H1 (cell line): ENCODE measurements at places on chromosomes 13 and 19. TPM values are rescaled to one million over a fixed set of nuclear protein-coding genes. Genes with fewer than 3 reads are reported as not detected.
A peak's percentile ranks its signal among the peaks of the same experiment; 100 is the strongest.

The TLE2 gene
- 11.5 and 12.5 TPM in 2 replicates for total RNA-seq

DNA sequence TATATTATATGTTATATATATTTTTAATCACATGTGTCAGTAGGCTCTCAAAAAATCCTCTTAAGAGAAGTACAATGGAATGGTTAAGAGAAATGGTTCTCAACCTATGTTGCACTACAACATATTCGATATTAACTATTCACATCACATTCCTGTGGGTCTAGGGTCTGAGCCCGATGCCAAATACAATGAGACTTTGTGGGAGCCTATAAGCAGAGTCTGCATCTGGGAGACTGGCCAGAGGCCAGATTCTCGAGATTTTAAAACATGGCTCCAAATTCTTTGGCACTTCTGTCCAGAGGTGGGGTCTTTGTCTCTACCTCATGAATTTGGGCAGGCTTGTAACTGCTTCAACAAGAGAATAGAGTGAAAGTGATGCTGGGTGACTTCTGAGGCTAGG lies 79.4 kb upstream of the NBEA start:
- no peak for DNase-seq

DNA sequence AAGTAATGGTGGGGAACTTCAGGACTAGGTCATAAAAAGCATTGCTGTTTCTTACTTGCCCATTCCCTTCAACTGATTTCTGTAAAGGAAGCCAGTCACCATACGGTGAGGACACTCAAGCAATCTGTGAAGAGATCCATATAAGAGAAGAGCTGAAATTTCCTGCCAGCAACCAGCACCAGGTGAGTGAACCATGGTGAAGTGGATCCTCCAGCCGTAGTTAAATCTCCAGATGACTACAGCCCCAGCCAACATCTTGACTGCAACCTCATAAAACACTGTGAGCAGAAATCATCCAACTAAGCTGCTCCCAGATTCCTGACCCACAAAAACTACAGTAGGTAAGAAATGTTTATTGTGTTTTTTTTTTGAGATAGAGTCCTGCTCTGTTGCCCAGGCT lies 3.8 kb upstream of the SLC6A16 start:
- no peak for DNase-seq

DNA sequence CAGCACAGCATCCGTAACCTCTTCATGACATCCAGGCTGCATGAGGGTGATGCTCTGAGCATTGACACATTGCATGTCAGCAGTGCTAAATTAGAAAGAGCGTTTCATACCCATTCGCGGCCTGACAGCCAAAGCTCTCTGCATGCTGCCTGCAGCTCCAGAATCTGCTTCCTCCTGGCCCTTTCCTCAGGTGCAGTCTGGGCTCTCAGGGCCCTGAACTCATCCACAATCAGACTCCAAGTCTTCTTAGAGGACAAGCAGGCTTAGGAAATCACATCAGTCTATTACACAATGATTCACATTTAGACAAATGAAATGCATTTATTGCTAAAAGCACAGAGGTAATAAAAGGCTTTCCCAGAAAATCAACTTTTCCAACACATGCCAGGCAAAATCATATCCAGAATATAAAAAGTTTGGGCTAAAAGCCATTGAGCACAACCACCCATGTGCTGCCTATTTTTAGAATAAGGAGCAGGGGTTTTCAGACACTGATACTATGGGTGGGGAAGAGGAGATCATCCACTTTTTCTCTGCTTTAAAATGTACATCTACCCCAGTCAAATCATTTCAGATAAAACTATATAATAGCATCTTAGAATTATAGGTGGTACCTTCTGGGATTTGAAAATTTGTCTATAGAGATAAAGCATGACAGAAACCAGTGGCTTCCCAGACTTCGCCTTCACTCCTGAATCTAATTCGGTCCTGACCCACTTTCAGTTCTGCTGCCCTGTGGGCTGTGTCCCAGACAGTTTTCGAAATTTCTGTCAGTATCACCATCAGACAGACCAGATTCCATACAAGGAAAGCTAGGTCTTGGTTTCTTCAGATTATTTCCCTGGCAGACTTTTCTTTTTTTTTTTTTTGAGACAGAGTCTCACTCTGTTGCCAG lies 109.3 kb downstream of the COL4A2 start:
- DNase-seq = no peak

DNA sequence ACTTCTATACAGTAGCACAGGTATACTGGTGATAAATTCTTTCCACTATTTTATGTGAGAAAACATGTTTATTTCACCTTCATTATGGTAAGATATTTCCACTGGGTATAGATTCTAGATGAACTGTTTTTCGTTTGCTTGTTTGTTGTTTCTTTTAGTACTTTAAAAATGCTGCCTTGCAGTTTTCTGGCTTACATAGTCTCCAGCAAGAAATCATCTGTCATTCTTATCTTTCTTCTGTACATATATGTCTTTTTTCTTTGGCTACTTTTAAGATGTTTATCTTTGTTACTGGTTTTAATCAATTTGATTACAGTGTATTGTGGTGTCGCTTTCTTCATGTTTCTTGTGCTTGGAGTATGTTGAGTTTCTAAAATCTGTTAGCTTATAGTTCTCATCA lies 333.3 kb upstream of the HTR2A start:
- no peak for DNase-seq

DNA sequence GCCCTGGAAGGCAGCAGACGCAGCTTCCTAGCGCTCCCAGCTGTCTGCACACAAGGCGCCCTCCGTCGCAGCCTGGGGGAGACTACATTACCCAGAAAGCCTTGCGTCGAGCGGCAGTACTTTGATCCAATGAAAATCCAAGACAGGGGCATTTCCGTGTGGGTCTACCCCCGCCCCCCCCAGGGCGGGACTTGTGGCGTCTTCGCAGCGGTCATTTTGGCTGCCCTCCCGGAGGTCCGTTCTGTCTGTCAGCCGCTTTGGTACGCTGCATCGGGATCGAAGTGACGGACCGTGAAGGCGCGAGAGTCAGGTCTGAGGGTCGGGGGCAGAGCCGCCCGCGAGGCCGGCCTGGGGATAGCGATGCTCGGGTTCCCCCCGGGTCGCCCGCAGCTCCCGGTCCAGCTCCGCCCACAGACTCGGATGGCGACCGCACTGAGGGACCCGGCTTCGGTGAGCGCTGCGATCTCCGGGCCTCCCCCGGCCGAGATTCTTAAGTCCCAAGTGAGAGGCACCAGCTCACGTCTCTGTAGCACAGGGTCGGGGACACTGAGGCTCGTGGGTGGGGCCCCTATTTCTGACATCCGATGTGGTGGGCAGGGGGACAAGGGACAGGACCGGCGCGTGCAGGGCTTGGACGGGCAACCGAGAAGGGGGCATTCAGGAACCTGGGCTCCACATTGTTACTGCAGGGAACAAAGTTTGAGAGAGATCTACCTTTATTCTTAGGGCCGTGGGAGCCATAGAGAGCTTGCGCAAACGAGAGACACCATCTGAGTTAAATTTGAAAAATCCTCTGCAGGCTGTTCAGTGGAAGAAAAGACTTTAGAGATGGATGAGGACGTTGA lies at the start of gene ZNF211:
Gene ZNF211, plus strand, starts transcription at position 182 of the 845 bp plus-strand sequence. Its CDS starts 179 bp downstream, at position 361.
- peak; percentile 84 for DNase-seq

DNA sequence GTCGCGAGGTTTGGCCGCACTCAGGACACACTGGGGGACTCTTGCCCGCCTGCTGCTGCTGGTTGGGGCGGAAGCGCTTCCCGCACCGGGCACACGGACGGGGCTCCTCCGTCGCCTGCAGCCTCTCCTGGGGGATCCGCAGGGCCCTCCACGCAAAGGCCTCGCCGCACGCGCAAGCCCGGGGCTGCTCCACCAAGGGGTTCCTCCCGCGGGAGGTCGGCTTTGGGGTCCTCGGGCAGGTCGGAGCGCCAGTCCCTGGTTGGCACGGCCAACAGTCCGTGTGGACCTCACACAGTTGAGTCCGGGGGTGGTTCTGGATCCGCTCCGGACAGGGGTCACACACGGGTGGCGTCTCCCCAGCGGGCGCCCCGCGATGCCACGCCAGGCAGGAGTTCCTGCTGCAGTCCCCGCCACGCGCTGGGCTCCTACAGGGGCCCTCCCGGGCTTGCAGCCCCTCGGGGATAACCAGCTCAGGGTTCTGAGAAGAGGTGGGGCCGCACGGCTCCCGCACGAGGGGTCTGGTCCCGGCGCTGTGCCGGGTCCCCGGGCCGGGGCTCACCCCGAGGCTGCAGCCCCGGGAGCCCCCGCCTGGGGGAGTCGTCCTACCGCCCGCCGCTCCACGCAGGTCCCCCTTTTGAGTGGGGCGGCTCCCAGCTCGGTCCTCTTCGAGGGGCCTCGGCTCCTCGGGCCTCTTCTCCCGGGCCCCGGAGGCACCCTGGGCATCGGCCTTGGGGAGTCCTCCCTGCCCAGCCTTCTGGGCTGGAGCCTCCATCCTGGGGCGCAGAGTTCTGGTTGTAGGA lies 6.2 kb upstream of the ZNF497 start:
- no peak for DNase-seq

DNA sequence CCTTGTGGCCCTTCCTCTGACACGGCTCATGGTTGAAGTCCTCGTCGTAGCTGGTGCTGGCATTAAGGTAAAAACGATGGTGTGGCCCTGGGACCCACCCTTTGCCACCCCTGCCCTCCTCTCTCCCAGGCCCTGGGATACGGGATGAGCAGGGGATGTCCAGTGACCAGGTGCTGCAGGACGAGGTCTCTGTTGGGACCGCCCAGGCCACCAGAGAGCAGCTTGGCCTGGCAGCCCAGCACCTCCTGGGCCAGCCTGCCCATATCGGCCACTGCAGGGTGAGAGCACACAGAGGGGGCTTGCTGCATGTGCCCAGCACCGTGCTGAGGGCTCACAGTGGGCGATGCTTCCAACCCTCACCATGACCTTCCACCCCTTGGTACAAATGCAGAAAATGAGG lies 6.4 kb downstream of the ACTMAP start:
- DNase-seq = no peak

DNA sequence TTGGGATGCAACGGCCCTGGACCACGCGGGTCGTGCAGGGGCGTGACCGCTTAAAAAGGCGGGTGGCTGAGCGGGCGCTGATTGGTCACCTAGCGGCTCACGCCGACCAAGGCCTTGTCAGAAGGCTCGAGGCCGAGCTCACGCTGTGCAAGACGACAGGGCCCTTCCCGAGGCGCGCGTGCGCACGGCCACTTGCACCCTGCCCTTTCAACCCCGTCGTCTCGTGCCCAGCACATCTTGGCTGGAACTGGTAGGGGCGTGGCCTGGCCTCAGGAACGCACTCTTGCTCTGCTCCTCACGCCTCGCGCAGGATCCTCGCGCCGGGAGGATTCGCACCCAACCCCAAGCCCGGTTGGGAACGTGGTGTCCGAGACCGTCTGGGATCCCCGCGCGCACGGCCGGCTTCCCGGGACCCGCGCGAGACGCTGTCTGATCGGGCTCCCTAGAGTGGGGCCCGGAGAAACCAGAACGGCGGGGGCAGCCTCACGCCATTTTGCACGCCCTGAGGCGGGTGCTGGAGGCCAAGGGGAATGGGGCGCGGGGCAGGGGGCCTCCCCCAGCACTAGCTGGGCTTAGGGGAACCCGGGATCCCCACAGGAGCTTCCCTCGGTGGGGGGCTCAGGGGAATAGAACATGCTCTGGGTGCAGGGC lies at the start of gene MEIOSIN:
Gene MEIOSIN, plus strand, starts transcription at position 280 of the 651 bp plus-strand sequence. CDS start 1,938 bp downstream, outside the sequence.
- DNase-seq = no peak
